ENCODE measurements at places on chromosomes 7 and 10.

DNA sequence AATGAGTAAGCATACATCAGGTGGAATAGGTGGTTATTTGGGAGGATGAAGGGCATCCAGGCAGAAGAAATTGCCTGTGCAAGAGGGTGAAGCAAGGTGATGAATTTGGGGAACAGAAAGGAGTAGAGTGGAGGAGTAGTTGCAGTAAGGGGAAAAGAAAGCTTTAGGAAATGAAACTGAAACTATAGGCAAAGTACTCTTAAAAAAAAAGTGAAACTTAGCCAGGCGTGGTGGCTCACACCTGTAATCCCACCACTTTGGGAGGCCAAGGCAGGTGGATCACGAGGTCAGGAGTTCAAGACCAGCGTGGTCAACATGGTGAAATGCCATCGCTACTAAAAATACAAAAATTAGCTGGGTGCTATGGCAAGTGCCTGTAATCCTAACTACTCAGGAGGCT, 17.6 kb downstream of the NUP205 start:
- DNase-seq, result no peak

DNA sequence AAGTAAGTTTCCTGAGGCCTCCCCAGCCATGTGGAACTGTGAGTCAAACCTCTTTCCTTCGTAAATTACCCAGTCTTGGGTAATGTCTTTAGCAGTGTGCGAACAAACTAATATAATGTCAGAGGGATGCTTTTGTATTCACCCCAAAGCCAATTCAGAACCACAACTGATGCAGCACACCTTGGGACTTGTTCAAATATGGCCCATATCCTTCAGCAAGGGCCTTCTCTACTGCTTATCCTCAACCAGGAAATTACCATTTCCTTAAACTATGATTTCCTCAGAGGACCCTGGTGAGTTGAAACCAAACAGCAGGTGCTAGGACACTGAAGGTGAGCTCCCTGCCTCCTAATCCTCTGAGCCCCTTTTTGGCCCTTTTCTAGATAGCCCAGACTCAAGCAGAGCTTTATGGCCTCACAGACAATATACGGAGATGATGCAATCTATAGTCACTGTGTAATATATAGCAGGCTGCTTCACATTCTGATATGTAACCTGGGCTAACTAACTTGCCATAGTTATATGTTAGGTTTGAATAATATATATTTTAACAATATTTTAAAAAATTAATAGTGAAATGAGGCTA, 15.2 kb downstream of the SRI start:
- no peak for DNase-seq

DNA sequence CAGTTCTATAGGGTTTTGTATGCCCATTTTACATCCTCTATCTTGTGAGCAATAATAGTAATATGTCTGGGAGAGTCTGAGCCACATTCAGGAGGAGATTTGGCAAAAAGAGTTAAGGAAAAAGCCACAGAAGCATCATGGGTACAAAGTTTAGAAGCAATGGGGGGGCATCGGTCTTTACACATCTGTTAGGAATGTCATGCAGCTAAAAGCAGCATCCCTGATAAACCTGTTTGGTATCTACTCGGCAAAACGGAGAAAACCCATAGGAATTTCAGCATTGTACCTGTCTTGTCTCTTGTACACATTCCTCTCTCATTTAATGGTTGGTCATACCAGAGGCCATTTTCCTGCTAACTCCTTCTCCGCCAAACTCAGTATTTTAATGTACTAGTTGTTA, 12.5 kb upstream of the HERPUD2 start:
- no peak for DNase-seq

GRCh38 chr7:132580717-132581285, 4.5 kb upstream of the PLXNA4 start:
- peak; percentile 36 for DNase-seq

DNA sequence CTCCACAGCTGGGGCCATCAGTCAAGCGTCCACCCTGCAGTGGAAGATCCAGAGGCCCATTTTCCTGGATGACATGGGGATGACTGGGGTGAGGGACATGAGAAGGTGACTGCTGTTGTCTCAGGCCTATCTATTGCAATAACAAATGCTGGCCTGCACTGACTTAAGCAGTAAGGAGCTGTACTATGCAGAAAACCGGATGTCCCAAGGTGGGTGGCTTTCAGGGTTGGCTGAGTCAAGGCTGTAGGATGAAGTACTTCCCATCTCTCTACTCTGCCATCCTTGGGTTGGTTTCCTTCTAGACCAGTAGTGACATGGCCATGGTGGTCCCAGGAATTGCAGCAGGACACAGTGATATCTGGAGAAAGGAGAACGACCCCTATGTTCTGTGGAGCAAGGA, 48.1 kb downstream of the NEURL1 start:
- no peak for DNase-seq

DNA sequence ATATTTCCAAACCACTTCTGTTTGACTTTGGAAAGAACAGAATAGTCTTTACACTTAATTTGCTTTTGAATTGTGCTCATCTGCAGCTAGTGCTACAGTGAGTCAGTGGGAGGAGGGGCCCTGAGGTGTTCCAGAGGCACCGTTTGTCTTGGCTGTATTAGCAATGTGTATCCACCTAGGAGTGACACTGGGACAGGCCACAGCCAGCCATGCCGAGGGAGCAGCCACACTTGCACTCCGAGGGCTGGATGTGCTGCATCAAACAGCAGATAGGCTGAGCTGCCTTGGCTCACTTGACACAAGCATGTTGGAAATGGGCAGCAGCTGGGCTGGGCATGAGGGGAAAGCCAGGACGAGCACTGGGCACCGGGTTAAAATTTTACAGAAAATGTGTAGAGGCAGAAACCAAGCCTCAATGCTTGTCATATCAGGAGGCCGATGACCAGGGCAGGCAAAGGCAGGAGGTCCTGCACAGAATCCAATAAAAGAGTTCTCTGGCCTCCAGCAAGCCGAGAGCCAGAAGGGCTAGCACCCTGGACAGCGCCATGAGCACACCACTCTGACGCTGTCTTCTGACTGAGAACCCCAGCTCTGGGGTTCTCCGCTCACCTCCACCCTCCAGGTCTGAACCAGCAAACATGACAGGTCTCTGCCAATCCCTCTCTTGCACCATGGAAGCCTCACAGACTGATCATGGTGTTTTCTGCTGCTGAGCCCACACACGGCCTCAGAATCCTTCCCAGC, 163.3 kb downstream of the GRID1 start:
- no peak for DNase-seq

GRCh38 chr7:29888006-29888405, 81.7 kb downstream of the WIPF3 start:
- no peak for DNase-seq

- DNase-seq, result no peak
These were observed 253.5 kb upstream of the TEX47 start for GRCh38 chr7:89049043-89049442.

- DNase-seq, result no peak
These were observed 20.0 kb upstream of the CREB3L2 start for GRCh38 chr7:138021889-138022288.

GRCh38 chr10:33277135-33277536, 57.3 kb downstream of the NRP1 start:
- no peak for DNase-seq

GRCh38 chr7:94452239-94452638, 57.4 kb upstream of the CASD1 start:
- DNase-seq, result no peak

DNA sequence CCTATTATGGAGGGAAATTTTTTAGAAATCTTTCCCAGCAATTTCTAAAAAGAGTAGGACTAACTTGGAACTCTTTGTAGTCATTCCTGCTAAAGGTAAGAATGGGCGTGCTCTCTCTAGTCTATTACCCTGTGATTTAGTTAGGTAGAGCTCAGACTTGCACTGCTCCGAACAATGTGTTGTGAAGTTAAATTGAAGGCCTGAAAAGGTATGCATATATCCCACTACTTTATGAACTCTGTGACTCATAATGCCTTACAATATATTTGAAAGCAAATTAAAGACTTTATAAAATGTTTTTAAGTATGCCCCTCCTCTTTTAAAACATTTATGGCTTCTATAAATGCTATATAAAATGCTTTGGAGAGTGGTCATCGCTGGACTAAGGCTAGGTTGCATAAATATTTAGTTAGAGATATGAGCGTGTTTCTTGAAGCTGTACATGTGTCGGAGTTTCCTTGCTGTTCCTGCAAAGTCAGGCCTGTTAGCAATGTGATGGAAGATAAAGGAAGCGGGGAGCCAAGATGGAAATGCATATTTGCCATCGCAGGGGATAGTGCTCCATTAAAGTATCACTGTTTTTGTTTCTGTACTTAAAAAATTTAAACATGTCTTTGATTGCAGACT, 761.4 kb downstream of the LRMDA start:
- DNase-seq, result no peak

- DNase-seq, result no peak
These were observed 879.5 kb downstream of the SORCS1 start for GRCh38 chr10:106284802-106285587.

DNA sequence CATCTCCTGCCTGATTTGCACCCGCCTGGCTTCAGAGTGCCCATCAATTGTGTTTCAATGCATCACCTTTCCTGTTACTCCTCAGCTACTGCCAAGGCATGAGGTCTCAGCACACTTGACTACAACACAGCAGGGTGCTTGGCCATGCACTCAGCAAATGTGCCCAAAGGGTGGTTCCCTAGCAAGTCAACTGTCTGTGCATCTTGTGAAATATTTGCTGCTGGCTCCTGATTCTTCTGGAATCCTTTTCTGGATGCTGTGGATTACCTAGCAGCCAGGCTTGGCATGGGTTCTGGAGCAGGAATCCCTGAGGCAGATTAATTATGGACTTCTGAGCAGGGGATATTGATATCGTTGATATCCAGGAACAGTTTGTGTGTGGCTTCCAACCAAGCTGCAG, 662.6 kb upstream of the MGMT start:
- no peak for DNase-seq

- no peak for DNase-seq
These were observed 18.8 kb upstream of the FAM170B start for GRCh38 chr10:49152663-49153062.

Measured in amniotic stem cell (primary cell).